Stimulated activated CD8-positive, alpha-beta memory T cell treated with anti-CD3 and anti-CD28 coated beads, Interleukin-7, amount 100 ng/mL, for 4 hours (primary cell): ENCODE measurements at places on chromosomes 16 and 17.

- peak; percentile 23 for DNase-seq
Measured at GRCh38 chr16:21656795-21657768, 4.7 kb upstream of the IGSF6 start.

- no peak for DNase-seq
Measured at GRCh38 chr17:7719661-7720060, 2.1 kb downstream of the DNAH2 start.

GRCh38 chr16:19419698-19420075 is 2.0 kb downstream of the TMC5 start:
- DNase-seq: no peak

GRCh38 chr17:48809182-48809581 is 7.8 kb downstream of the TTLL6 start:
- DNase-seq: no peak

GRCh38 chr16:88003316-88003715 is 52.1 kb downstream of the BANP start:
- DNase-seq: no peak
